ENCODE measurements at places on chromosomes 12 and 14.

- no peak overlapping the region for H3K4me3 ChIP-seq
- H3K27ac ChIP-seq: no peak overlapping the region
- DNase-seq: no peak
- no peaks in the 10 kb centered on the region for H3K36me3 ChIP-seq
- no peaks in the 10 kb centered on the region for H3K4me1 ChIP-seq
These were observed 67.9 kb upstream of the NR2C1 start for GRCh38 chr12:95141310-95141709.

GRCh38 chr12:10715491-10715890 is 7.6 kb downstream of the YBX3 start:
- peaks cover 29% of the 10 kb centered on the region for H3K4me1 ChIP-seq
- H3K36me3 ChIP-seq: peaks cover 21% of the 10 kb centered on the region
- H3K27me3 ChIP-seq: peaks cover 7% of the 10 kb centered on the region
- peak; percentile 31 for DNase-seq

DNA sequence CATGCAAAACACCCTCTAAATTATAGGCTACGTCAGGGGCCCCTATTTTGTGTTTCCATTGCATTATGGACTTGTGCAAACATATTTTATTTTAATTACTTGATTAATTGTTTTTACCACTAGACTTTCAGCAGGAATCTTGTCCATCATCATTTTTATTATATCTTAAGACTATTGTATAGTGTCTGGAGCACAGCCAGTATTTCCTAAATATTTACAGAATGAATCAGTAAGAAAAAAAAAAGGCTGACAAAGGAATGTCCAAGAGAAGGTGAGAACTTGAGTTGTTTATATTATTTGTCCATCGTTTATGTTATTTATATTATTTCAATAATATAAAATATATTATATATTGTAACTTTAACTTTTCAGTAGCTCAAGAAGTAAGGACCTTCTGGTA is 664.7 kb downstream of the SLC6A15 start:
- DNase-seq: no peak
- no peaks in the 10 kb centered on the region for H3K36me3 ChIP-seq
- H3K27ac ChIP-seq: no peak overlapping the region
- H3K4me1 ChIP-seq: no peaks in the 10 kb centered on the region
- H3K27me3 ChIP-seq: no peaks in the 10 kb centered on the region

- H3K27ac ChIP-seq: no peak overlapping the region
- H3K27me3 ChIP-seq: no peaks in the 10 kb centered on the region
- DNase-seq: no peak
- H3K4me3 ChIP-seq: no peak overlapping the region
- H3K4me1 ChIP-seq: no peaks in the 10 kb centered on the region
These were observed 75.2 kb downstream of the FIGNL2 start for GRCh38 chr12:51773145-51773869.

- H3K36me3 ChIP-seq: no peaks in the 10 kb centered on the region
- no peak for DNase-seq
- H3K4me1 ChIP-seq: no peaks in the 10 kb centered on the region
- H3K27ac ChIP-seq: no peak overlapping the region
- H3K4me3 ChIP-seq: no peak overlapping the region
These were observed 218.0 kb downstream of the ZFP36L1 start for GRCh38 chr14:68574906-68575305.

- H3K4me1 ChIP-seq: peaks cover 44% of the 10 kb centered on the region
- H3K27me3 ChIP-seq: no peaks in the 10 kb centered on the region
- no peak overlapping the region for H3K27ac ChIP-seq
- DNase-seq: no peak
- H3K36me3 ChIP-seq: peaks cover 40% of the 10 kb centered on the region
- H3K4me3 ChIP-seq: no peak overlapping the region
These were observed 43.5 kb downstream of the RPS6KA5 start for GRCh38 chr14:91016800-91017410.

DNA sequence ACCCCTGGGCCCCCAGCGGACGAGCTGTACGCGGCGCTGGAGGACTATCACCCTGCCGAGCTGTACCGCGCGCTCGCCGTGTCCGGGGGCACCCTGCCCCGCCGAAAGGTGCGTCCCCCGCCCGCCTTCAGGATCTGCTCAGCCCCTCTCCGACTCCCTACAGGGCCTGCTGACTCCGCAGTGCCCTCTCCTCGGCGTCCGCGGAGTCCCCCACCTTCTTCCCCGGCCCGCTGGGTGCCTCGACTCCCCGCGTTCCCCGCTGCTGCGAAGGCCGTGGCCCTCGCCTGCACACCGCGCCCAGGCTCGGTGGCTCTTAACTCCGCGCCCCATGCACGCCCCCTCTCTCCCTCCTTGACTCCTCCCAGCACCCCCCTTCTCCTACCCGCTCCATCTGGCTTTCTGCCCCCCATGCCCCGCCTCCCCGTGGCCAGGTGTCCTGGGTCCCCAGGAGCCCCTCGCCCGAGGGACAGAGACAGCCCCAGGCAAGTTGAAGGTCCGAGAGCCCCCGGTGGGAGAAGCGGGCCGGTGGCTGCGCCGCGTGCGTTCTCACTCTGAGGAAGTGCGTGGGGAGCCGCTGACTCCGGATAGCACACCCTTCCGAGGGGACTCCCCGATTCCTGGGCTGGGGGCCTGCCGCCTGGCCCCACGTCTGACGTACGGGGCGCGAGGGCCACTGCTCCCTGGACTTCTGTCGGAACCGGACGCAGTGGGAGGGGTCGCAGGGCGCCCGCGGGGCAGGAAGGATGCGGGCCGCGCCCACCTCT is 594 bp downstream of the TAMALIN start:
- H3K27ac ChIP-seq: peak overlapping the region; percentile 83
- peak overlapping the region; percentile 78 for H3K4me3 ChIP-seq
- peak; percentile 34 for DNase-seq
- H3K4me1 ChIP-seq: peaks cover 19% of the 10 kb centered on the region

DNA sequence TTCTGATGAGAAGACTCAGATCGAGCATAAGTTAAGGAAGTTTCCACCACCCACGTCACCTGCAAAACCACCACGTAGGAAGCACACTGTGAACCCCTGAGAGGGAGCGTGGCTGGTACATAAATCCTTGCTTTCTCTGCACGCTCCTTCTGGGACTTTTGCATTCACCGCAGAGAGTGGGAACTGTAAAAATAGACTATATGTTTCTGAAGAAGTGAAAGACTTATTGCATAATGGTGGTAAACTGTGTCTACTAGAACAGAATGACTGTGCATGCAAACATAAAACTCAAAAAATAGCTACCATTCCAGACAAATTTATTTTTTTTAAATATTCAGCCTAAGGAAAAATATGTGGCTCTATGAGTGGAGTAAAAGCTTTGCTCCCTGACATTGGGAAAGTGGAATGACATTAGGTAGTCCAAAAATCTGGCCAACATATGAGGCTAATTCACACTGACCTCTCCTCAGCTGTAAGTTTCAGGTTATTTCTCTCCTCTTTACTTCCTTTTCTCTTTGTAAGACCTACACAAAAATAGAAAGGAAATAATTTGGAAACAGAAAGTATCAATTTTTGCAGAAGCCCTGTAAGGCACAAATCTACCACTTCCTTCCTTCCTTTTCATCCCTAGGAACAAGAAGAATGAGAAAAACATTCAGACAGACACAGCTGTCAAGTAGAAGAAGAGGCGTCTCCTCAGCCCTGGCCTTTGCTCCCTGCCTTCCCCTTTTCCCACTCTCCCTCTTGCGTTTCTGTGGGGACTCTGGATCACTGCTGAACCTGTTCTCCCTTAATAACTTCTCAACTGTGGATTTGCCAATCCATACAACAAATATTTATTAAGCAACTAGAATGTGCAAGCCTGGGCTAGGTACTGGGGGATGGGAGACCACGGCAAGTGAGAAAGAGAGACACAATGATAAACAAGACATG is 264.3 kb upstream of the FOXN3 start:
- H3K27me3 ChIP-seq: no peaks in the 10 kb centered on the region
- H3K27ac ChIP-seq: peak overlapping the region; percentile 90
- H3K4me3 ChIP-seq: peak overlapping the region; percentile 55
- peaks cover 15% of the 10 kb centered on the region for H3K36me3 ChIP-seq
- peaks cover 31% of the 10 kb centered on the region for H3K4me1 ChIP-seq

GRCh38 chr12:18457362-18457761 is 196.0 kb downstream of the PIK3C2G start:
- no peaks in the 10 kb centered on the region for H3K36me3 ChIP-seq
- no peak overlapping the region for H3K4me3 ChIP-seq
- no peak for DNase-seq
- H3K27ac ChIP-seq: no peak overlapping the region
- no peaks in the 10 kb centered on the region for H3K27me3 ChIP-seq

- peaks cover 5% of the 10 kb centered on the region for H3K27me3 ChIP-seq
- H3K36me3 ChIP-seq: no peaks in the 10 kb centered on the region
- H3K4me3 ChIP-seq: no peak overlapping the region
- H3K27ac ChIP-seq: no peak overlapping the region
These were observed 159.1 kb upstream of the RTL1 start for GRCh38 chr14:101062601-101063000.

- peak overlapping the region; percentile 92 for H3K27ac ChIP-seq
- no peaks in the 10 kb centered on the region for H3K36me3 ChIP-seq
- peak overlapping the region; percentile 83 for H3K4me3 ChIP-seq
- peaks cover 47% of the 10 kb centered on the region for H3K4me1 ChIP-seq
- H3K27me3 ChIP-seq: no peaks in the 10 kb centered on the region
These were observed 619 bp downstream of the ERC1 start for GRCh38 chr12:991350-992333.
